PC-9 (cell line): ENCODE measurements at places on chromosomes 12 and 14. TPM values are rescaled to one million over a fixed set of nuclear protein-coding genes. Genes with fewer than 3 reads are reported as not detected.
A peak's percentile ranks its signal among the peaks of the same experiment; 100 is the strongest.

- H3K27me3 ChIP-seq, result no peaks in the 10 kb centered on the region
- H3K27ac ChIP-seq, result no peak overlapping the region
- H3K4me1 ChIP-seq, result peaks cover 22% of the 10 kb centered on the region
- no peaks in the 10 kb centered on the region for H3K36me3 ChIP-seq
- no peak for DNase-seq
These were observed 15.4 kb upstream of the KRT5 start for GRCh38 chr12:52535574-52535973.

GRCh38 chr12:130154276-130155070, 7.8 kb upstream of the FZD10 start:
- DNase-seq, result no peak
- no peak overlapping the region for H3K4me3 ChIP-seq
- H3K36me3 ChIP-seq, result no peaks in the 10 kb centered on the region
- no peaks in the 10 kb centered on the region for H3K4me1 ChIP-seq
- no peak overlapping the region for H3K27ac ChIP-seq

DNA sequence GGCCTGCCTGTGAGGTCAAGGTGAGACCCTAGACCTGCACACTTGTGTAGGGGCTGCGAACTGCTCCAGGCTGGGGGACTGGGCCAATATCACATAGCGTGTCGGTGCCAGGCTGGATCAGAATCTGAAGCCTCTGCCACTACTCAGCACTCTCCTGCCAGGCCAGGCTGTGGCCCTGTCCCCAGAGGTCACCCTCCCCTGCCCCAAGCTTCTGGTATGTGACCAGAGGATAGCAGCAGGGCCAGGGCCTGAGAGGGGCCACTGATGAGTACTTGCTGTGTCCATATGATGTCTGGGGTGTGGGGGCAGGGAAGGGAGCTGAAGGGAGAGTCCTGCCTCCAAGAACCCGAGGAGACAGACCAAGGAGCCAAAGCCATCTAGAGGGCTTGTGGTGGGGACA, 17.8 kb downstream of the ARL6IP4 start:
- no peaks in the 10 kb centered on the region for H3K36me3 ChIP-seq
- DNase-seq, result no peak
- H3K27me3 ChIP-seq, result no peaks in the 10 kb centered on the region
- H3K4me3 ChIP-seq, result no peak overlapping the region

Gene TAS2R7
- not detected in 2 replicates for total RNA-seq

GRCh38 chr12:1845427-1845826, 25.1 kb downstream of the LRTM2 start:
- H3K36me3 ChIP-seq, result no peaks in the 10 kb centered on the region
- H3K4me3 ChIP-seq, result no peak overlapping the region
- no peaks in the 10 kb centered on the region for H3K4me1 ChIP-seq

- DNase-seq, result peak; percentile 31
- peaks cover 27% of the 10 kb centered on the region for H3K4me1 ChIP-seq
- no peaks in the 10 kb centered on the region for H3K36me3 ChIP-seq
- no peaks in the 10 kb centered on the region for H3K27me3 ChIP-seq
These were observed 2.7 kb downstream of the TGFB3 start for GRCh38 chr14:75979071-75979571.

DNA sequence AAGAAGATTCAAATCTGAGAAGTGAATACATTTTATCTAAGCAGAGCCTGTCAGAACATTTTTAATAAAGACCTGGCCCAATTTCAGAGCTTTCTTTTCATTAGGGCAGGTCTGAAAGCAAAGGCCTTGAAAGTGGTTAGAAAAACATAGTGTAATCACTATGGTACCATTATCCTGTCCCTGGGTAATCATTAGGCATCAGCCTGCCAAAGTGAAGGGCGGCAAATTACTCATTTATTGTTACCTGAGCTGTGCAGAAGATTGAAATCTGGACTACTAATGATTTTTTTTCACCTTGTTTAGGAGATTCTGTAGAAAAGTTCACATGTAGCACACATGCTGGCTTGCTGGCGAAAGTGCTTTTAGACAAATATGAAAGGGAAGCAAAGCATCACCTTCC, 92.6 kb upstream of the PRKD1 start:
- no peak overlapping the region for H3K4me3 ChIP-seq
- no peak for DNase-seq
- no peaks in the 10 kb centered on the region for H3K36me3 ChIP-seq

Gene CLEC2A
- not detected in 2 replicates for total RNA-seq

DNA sequence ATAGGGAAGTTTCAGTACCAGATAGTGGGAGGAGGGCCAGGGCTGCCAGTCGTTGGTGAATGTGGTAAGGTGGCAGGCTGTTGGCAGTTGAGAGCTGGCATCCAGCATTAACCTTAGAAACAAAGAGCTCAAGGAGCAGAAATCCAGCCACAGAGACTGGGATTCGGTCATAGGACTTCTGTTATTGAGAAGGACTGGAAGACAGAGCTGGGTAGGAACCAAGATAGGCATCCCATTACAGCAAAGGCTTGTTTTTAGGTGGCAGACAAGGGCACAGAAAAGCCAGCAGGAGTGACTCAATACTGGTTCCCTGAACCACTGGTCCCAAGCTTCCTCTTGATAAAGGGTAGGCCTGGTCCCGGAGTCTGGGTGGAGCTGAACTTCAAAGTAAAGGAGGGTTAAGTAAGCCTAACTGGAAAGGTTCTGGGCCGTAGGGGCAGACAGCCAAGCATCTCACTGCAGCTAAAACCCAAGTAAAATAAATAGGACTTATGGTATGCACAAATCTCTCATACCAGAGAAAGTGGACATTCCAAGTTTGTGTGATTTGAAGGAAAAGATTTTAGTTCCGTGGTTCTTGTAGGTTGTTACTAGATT, 147.9 kb downstream of the ETV6 start:
- no peaks in the 10 kb centered on the region for H3K36me3 ChIP-seq
- DNase-seq, result no peak
- H3K4me1 ChIP-seq, result peaks cover 55% of the 10 kb centered on the region
- H3K27me3 ChIP-seq, result no peaks in the 10 kb centered on the region
- peak overlapping the region; percentile 95 for H3K27ac ChIP-seq
- no peak overlapping the region for H3K4me3 ChIP-seq

Gene LTBP2
- total RNA-seq, result 121 and 124 TPM in 2 replicates

- H3K4me3 ChIP-seq, result peak overlapping the region; percentile 83
- DNase-seq, result no peak
- peaks cover 37% of the 10 kb centered on the region for H3K4me1 ChIP-seq
- H3K27ac ChIP-seq, result peak overlapping the region; percentile 100
These were observed 2.0 kb upstream of the SETD1B start for GRCh38 chr12:121801595-121802484.

- no peaks in the 10 kb centered on the region for H3K4me1 ChIP-seq
- no peak overlapping the region for H3K4me3 ChIP-seq
- H3K27ac ChIP-seq, result no peak overlapping the region
- no peaks in the 10 kb centered on the region for H3K36me3 ChIP-seq
- no peaks in the 10 kb centered on the region for H3K27me3 ChIP-seq
These were observed 196.2 kb upstream of the FOXG1 start for GRCh38 chr14:28570391-28570790.

DNA sequence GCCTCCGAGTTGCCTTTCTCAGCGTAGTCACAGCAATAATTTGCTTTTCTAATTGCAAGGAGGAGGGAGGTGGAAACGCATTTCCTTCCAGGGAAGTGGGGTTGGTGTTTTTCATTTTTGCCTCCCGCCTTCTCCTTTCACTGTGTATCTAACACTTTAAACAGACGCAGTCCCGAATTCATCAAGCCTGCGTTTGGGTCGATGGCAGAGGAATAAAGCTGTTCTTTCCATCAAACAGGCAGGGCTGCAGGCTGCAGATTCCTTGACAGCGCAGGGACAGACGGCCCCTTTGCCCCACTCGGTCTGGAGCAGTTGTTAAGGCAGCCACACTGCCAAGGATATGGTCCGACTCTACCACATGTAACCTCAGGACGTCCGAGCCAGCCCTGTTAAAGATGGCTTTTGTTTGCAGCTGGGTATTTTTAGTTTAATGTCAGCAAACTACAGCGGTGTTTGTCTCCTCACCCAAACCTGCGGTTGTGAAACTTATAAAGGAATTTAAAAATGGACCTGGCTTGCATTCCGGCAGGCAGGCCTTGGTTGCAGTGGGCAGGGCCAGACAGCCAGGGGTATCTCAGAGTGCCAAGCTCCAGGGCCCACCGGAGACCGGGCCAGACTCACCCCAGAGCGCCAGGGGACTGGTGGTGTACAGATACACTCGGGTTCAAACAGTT, 2.1 kb downstream of the CHST11 start:
- peak overlapping the region; percentile 58 for H3K27ac ChIP-seq
- H3K4me3 ChIP-seq, result peak overlapping the region; percentile 89
- DNase-seq, result peak; percentile 47
- no peaks in the 10 kb centered on the region for H3K27me3 ChIP-seq

GRCh38 chr12:79547044-79547734, 143.6 kb downstream of the PAWR start:
- H3K27ac ChIP-seq, result peak overlapping the region; percentile 99
- peak; percentile 88 for DNase-seq
- H3K36me3 ChIP-seq, result peaks cover 23% of the 10 kb centered on the region
- peak overlapping the region; percentile 15; the same call in 1 of the 2 replicates for H3K4me3 ChIP-seq
- H3K27me3 ChIP-seq, result no peaks in the 10 kb centered on the region

GRCh38 chr12:111578276-111578970, 20.7 kb downstream of the ATXN2 start:
- no peaks in the 10 kb centered on the region for H3K27me3 ChIP-seq
- H3K4me3 ChIP-seq, result no peak overlapping the region
- peak overlapping the region; percentile 86 for H3K27ac ChIP-seq

DNA sequence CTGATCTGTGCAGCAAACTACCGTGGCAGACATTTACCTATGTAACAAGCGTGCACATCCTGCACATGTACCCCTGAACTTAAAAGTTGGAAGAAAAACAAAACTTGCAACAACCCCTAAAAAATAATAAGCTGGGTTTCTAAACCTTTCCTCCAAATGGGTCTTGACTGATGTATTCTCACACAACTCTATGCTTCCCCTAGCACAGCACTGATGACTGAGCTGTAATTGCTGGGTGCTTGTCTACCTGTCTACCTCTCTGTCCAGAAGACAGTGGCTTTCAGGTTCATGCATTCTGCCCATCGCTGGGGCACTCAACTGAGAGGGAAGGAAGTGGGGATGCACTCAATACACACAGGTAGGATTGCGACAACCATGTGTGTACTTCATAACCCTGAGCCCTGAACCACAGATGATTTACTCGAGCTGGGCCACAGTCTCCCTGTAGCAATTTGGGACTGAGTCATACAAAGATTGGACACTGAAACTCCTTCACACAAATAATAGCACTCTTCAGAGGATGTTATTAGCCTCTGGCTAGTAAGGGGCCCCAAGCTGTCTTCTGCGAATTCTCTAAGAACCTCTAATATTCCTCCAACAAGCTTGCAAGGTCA, 44.8 kb upstream of the TMPO start:
- no peak overlapping the region for H3K27ac ChIP-seq
- H3K4me1 ChIP-seq, result peaks cover 10% of the 10 kb centered on the region
- H3K27me3 ChIP-seq, result no peaks in the 10 kb centered on the region
- H3K4me3 ChIP-seq, result no peak overlapping the region
- no peaks in the 10 kb centered on the region for H3K36me3 ChIP-seq

DNA sequence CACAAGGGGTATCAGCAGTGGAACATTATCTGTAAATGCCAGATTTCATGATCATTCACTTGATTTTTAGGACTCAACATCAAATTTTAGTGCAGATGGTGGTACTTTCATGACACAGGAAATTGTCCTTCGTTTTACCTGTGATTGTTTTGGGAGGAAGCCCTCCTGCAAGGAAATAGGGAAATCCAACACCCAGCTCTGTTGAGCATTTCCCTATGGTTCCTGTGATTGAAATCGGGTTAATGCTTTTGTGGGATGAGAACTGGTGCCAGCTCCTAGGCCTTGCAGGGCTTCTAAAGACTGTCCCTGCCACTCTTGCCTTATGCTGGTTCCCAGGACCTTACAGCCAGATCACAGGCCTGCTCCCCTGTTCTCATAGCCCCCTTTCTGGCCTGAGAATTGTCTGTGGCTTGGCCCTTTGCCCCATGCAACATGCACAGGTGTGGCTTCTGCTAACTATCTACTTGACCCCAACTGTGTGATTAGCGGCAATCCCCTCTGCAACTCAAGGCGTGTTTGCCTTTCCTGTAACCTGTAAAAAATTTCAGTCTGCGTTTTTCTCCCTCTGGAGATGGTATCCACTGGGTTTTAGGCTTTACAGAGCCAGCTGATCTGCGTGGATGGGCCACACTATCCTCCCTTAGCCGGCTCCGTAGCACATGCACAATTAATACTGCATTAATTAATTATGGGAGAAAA, 112.5 kb downstream of the ETV6 start:
- no peak for DNase-seq
- no peaks in the 10 kb centered on the region for H3K27me3 ChIP-seq
- H3K4me1 ChIP-seq, result no peaks in the 10 kb centered on the region
- H3K27ac ChIP-seq, result no peak overlapping the region
- no peak overlapping the region for H3K4me3 ChIP-seq

DNA sequence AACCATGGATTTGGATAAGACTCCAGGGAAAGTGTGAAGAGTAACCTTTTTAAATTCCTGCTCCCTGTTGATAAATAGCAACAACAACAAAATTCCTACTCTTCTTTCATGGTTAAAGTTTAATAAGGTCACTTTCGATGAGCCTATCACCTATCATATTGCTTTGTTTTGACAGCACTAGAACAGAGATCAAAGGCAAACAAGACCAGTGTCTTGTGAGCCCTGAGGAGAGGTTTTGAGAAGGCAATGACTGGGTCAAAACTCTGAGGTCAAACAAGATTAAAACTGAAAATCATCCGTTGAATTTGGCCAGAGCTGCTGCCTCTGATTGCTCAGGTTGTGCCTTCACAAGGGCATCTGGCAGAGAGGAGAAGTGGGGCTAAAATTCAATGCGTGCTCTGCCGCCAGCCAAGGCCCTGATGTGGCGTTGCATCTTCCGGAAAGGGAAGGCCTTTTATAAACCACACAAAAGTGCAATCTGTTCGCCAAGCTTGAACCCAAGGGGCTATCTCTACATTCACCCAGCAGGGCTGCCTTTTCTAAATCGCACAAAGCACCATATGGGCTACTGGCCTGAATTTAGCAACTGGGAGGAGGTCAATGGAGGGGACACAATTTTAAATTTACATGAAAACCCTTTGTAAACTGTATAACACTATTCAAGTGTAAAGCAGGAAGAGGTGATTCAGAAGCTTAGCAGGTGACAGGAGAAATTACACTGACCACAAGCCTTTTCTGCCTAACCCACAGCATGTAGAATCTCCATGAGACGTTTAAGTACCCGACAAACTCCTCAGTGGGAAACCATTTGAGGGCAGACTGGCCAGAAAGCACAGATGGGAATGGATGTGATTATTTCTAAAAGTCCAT, 140.8 kb downstream of the DAD1 start:
- H3K27me3 ChIP-seq, result no peaks in the 10 kb centered on the region
- no peak overlapping the region for H3K4me3 ChIP-seq
- peaks cover 45% of the 10 kb centered on the region for H3K4me1 ChIP-seq
- peak overlapping the region; percentile 98 for H3K27ac ChIP-seq
- no peaks in the 10 kb centered on the region for H3K36me3 ChIP-seq

GRCh38 chr14:93121030-93121834, 5.5 kb upstream of the ITPK1 start:
- no peak overlapping the region for H3K4me3 ChIP-seq
- DNase-seq, result no peak
- no peak overlapping the region for H3K27ac ChIP-seq

GRCh38 chr14:54470701-54471100, 18.1 kb downstream of the GMFB start:
- no peaks in the 10 kb centered on the region for H3K36me3 ChIP-seq
- no peak overlapping the region for H3K27ac ChIP-seq
- no peak overlapping the region for H3K4me3 ChIP-seq
- no peaks in the 10 kb centered on the region for H3K4me1 ChIP-seq
- DNase-seq, result no peak

GRCh38 chr12:89863968-89864367, 155.3 kb upstream of the ATP2B1 start:
- H3K4me3 ChIP-seq, result no peak overlapping the region
- no peaks in the 10 kb centered on the region for H3K36me3 ChIP-seq
- no peak overlapping the region for H3K27ac ChIP-seq
- no peaks in the 10 kb centered on the region for H3K27me3 ChIP-seq
